GDM1 (cell line): ENCODE measurements at places on chromosomes 1 and 21.

DNA sequence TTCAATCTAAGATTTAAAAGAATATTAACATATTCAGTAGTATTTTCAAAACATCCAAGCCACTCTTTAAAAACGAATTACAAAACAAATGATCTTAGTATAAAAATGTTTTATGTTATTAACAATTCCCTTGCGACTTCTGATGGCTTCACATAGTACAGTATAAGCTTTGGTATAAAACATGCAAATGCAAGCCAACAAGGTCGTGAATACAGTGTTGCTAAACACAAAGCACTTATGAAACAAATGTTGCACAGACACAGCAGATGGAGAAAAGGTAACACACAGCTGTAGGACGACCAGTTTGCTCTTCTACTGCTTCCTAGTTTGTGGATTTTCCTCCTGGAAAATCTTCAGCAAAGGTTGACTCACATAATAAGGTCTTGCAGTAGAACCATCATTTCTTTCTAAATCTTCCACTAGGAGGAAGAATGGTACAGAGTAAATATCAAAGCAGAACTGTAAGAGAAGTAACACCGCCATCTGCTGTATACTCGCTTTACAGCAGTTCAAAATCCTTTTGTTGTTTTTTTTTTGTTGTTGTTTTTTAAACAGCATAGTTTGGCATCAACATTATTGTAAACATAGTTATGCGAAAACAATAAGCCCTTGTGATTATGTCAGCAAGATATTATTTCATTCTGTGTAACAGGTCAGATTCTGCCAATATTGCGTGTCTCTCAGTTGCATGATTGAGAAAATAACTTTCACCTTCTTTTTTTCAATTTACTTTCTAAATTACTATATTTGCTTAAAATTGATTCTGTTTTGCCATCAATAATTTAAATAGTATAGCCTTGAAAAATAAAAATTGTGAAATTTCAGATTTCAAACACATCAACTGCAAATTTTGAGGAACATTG, 69.5 kb downstream of the LHX8 start:
- no peak for DNase-seq

DNA sequence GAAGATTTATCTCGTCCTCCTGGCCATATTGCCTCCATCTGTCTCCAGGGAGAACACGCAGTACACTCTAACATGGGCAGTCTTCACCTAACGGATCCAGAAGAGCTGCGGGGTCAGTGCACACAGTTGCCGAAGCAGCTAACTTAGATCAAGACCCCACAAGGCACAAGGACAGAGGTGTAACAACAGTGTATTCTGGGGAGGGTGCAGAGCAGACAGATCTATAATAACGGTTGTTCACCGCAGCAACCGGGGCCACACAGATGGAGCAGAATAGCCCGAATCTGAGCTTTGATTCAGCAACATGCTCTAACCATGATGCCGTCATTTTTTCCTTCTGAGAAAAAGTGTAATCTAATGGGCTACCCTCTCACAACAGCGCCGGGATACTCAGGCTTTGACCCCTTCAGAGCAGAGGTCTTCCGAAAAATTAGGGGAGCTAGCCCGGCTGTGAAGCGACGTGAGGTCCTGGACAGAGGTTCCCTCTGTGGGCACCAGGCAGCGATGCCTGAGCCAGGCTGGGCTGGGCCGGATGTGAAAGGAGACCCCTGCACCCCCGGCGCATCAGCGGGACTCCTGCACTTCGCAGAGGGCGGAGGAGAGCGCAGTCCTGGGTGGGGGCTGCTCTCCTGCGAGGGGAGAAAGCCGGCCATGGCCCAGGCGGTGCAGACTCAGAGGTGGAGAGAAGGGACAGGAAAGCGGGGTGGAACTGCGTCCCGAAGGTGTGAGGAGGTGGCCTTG, 57.5 kb downstream of the BCL9 start:
- no peak for DNase-seq

- no peak for DNase-seq
Observed at GRCh38 chr1:90414201-90414600, 302.9 kb downstream of the BARHL2 start.

GRCh38 chr21:41706678-41707077, 60.2 kb downstream of the RIPK4 start:
- DNase-seq: no peak

- DNase-seq: no peak
Observed at GRCh38 chr1:228315484-228315944, 91.1 kb downstream of the TRIM11 start.

GRCh38 chr21:34282223-34282622, 81.6 kb upstream of the KCNE2 start:
- no peak for DNase-seq

DNA sequence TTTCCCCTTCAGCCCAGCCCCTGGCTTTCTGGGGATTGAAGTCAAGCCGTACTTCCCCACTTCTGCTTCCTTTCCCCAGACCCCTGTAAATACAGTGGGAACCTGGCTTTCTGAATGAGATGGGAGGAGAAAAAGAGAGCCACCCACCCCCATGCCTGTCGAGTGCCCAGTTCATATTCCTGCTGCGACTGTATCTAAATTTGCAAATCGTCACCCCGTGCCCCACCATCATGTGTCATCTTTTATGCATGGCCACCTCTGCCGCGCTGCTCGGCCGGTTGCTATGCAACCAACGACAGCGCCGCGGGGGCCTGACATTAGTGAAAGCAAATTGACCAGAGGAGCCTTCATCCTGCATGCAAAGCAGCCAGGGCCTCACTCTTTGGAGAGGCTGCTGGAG, 143.0 kb downstream of the ELAVL4 start:
- no peak for DNase-seq

GRCh38 chr1:172148213-172148612, 272.3 kb upstream of the C1orf105 start:
- DNase-seq: no peak

DNA sequence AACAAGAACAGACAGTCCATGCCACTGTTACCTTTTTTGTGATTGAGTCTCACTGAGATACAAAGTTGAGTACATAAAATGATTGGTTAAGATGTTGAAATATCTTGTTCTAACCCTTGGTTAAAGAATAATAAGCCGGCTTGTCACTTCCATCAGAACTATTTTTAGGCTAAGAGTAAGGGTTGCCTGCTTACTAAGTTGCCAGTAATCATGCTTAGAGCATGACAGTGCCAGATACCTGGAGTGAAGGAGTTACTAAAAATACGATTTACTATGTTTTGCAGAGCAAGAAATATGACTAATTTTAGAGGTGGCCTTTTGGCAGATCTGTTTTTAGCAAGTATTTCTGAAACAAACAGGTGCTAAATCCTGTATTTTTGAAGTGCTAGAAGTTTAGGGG, 6.0 kb downstream of the HUNK start:
- no peak for DNase-seq

GRCh38 chr1:67890857-67891256, 57.6 kb upstream of the GNG12 start:
- DNase-seq: no peak

GRCh38 chr1:221840511-221841243, 98.8 kb upstream of the DUSP10 start:
- DNase-seq: no peak
